ENCODE measurements at places on chromosomes 2 and 18.
A peak's percentile ranks its signal among the peaks of the same experiment; 100 is the strongest.

GRCh38 chr2:121803503-121803902 is 48.1 kb downstream of the TSN start:
- DNase-seq = no peak

- DNase-seq = no peak
Measured at GRCh38 chr2:137937246-137937645, 27.0 kb upstream of the HNMT start.

DNA sequence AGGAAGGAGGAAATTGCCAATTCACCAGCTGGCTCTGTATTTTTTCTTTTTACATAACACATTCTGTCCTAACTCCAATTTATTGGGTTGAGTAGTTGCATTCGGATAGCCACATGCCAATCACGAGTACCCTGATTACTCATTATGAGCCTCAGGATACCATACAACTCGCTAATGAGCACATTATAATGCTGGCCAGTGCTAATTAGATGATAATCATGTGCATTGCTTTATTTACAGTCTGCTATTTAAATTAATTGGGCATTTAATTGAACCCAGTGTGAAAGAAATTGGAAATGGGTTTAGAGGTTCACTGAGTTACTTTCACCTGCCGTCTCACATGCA is 15.2 kb downstream of the G6PC2 start:
- DNase-seq = no peak

GRCh38 chr18:37667836-37668235 is 102.2 kb upstream of the CELF4 start:
- no peak for DNase-seq

- no peak for DNase-seq
Measured at GRCh38 chr2:183125659-183126341, 1.6 kb downstream of the NUP35 start.

DNA sequence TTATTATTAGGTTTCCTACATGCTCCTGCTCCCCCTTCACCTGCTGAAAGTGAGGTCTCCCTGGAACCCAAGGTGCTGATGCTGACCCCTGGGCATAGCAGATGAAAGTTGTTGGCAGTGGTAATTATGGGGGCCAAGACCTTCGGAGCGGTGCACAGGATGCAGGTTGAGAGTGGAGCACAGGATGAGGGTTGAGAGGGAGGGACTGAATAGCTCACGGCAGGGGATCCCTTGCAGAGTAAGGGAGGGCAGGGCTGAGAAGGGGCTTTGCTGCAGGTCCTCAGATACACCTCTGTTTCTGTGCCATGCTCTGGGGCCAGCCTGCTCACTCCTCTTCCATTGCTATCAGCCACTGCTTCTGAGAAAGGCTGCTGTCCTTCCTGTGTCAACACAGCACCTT is 163.3 kb downstream of the FHOD3 start:
- peak; percentile 33 for DNase-seq

GRCh38 chr2:68362069-68362468 is 3.0 kb upstream of the PLEK start:
- peak; percentile 81 for DNase-seq

Measured in neural progenitor cell (in vitro differentiated cells).